ENCODE measurements at places on chromosomes 1 and 21. TPM values are rescaled to one million over a fixed set of nuclear protein-coding genes. Genes with fewer than 3 reads are reported as not detected.

- DNase-seq: no peak
Observed at GRCh38 chr21:29568020-29568697, 269.4 kb downstream of the BACH1 start.

- DNase-seq: no peak
Observed at GRCh38 chr1:115300087-115300876, 37.8 kb downstream of the NGF start.

- DNase-seq: no peak
Observed at GRCh38 chr1:54156201-54156600, 3.4 kb upstream of the CDCP2 start.

RPE65 gene
- total RNA-seq: not detected

DNA sequence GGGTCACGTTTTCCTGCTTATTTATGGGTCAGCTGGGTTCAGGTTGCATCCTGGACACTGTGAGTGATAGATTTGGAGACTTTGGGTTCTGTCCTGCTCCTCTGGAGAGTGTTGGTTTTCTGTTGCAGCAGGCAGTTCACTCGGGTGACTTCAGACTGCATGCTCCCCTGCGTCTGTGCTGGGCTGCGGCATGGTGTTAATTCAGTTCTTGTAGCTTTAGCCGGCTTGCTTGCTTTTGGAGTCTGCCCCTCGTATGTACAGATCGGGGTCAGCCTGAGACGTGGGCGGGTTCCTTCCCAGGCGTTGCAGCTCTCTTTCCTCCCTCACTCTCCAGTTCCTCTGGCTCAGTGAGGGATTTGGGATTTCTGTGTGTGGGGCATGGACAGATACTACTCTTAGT is 38.0 kb downstream of the PCNT start:
- no peak for DNase-seq

UMODL1 gene
- total RNA-seq: not detected

DNA sequence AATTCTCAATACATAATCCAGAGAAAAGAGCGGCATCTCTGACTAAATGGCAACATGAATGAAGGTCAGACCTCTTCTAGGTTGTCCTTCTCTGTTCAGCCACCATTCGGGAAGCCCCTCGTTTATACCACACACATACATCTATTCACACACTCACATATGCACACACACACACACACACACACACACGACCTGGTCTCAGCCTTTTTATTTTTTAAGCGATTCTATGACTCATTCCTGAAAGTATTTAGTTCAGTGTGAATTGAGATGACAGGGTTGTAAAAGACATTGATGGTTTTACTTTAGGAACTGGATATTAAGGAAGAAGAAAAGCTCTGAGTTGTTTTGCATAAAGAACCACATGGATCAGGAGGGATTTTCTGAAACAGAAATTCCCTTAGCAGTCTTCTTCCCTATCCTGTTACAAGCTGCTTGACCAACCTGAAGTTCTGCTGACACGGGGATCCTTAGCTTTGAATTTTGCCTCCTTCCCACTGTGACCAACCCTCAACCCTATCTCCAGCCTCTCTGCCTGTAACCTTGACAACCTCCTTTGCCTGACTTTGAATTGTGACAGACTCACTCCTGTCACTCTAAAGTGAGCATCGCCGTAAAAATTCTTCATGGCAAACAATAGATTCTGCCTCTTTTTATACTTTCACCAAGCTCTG is 383.1 kb upstream of the ESRRG start:
- no peak for DNase-seq

DNA sequence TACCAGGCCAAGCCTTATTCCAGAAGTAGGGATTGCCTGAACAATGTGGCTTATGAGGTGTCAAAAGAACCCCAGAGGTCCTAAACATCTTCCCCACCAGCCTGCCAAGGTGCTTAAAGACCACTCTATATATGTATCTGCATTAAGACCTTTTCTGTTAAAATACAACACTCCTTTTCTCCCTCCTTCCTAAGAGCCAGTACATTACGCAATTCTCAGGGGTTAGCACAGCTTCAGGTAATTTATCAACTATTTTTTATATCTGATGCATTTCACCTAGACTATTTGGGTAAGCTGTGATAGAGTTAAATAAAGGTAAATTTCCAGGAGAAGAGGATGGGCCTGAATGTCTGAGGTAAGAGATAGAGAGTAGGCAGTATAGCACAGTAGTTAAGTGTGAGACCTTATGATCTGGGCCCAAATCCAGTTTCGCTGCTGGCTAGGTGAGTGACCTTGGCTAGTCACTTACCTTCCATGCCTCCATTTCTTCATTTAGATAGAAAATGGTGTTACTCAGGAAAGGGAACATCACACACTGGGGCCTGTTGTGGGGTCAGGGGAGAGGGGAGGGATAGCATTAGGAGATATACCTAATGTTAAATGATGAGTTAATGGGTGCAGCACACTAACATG is 5.1 kb upstream of the CCN1 start:
- DNase-seq: no peak

ARID1A gene
- total RNA-seq: 25.8 TPM

CDCA8 gene
- not detected for total RNA-seq

GRCh38 chr1:38250356-38250755 is 203.8 kb upstream of the POU3F1 start:
- DNase-seq: no peak

ZNF683 gene
- not detected for total RNA-seq

THEM5 gene
- not detected for total RNA-seq

KLHDC8A gene
- not detected for total RNA-seq

DNA sequence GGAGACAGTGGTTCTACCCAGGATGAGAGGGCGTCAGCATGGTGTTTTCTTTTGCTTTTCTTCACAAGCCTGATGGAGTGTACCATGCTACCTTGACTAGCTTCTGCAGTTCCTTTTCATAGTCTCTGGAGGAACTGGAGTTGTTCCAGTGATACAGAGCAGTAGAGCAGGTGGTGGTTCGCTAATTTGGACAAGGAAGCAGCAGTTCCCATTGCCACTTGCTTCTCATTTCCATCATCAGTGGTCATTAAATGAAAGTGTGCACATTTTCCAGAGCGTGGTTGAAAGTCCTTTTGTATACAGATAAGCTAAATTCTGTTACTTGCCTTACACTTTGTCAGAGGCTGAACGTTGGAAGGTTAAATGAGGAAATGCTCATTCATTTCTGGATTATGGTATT is 182.3 kb downstream of the C1orf21 start:
- DNase-seq: no peak

DNA sequence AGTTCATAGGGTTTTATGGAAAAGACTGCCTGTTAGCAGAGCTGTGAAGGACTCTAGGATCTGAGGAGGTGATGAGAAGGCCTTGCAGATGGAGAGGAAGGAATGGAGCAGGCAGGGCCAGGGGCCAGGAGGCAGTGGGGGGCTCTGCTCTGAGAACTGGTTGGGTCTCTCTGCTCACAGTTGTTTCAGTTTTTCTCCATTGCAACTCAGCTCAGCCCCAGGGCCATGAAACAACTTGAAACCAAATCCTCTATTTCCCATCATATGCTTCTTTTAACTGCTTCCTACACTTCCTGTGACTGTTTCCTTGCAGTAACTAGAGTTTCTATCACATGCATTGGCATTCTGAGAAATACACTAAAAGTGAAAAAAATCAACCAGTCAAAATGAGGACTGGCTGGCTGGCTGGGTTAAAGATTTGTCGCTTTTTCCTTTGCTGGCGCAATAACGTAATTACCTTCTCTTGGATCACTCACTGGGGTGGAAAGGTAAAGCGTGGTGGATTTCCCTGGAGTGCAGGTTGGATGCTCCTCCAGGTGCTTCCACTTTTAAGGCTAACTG is 172.0 kb downstream of the CDC7 start:
- DNase-seq: no peak

CELA3B gene
- not detected for total RNA-seq

- peak; percentile 35 for DNase-seq
Observed at GRCh38 chr1:208101661-208102431, 142.3 kb downstream of the PLXNA2 start.

LDLRAP1 gene
- 13.2 TPM for total RNA-seq

BEND5 gene
- total RNA-seq: not detected

- DNase-seq: no peak
Observed at GRCh38 chr1:227742738-227743715, 7.8 kb downstream of the SNAP47 start.

SELE gene
- 62.8 TPM for total RNA-seq

RGS8 gene
- total RNA-seq: 0.12 TPM

DNA sequence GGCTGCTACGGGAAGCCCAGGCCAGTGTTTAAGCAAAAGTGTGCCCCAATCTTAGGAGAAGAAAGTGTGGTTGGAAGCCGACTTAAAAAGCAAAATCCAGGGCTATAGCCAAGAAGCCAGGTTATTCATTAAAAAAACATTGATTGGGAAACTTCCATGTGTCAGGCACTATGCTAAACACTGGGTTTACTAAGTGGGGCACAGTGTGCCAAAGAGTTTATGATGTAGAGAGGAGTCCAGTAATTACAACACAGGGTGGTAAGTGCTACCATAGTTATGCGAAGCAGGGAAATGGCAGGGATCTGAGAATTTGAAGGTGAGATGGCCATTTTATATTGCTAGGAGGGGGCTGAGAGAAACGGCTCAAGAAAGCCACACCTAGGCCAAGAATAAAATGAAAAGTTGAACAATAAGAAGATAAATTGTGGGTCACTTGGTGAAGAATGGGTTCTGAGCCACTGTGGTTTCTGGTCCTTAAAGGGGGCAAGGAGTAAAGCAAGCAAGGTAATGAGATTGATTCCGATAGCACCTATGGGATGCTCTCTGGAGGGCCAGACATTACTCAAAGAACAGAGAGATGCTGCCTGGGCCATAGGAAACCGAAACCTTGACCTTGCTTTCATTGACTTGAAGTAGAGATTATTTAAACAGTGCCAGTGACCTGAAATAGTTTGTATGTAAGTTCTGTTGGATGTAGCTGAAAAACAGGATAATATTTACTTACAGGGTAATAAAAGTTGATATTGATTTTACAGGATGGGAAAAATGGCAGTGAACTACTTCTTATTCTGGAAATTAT is 177.8 kb downstream of the GIPC2 start:
- DNase-seq: no peak

DNA sequence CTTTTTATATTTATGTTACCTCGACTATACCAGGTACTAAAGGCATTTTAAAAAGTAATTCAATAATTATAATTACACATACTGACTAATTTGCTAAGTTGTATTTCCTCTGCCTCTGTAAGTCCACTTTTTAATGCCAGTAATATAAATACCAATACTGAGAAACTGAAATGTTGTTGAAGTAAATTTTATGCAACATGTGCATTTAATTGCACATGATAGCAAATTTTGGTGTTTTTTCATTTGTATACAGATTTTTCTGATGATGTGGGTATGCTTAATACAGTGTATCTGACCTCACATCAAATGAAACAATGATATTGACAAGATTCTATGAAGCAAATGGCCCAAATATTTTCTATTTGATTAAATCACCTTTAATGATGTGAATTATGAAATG is 1531.6 kb downstream of the KCNT2 start:
- DNase-seq: no peak

DNA sequence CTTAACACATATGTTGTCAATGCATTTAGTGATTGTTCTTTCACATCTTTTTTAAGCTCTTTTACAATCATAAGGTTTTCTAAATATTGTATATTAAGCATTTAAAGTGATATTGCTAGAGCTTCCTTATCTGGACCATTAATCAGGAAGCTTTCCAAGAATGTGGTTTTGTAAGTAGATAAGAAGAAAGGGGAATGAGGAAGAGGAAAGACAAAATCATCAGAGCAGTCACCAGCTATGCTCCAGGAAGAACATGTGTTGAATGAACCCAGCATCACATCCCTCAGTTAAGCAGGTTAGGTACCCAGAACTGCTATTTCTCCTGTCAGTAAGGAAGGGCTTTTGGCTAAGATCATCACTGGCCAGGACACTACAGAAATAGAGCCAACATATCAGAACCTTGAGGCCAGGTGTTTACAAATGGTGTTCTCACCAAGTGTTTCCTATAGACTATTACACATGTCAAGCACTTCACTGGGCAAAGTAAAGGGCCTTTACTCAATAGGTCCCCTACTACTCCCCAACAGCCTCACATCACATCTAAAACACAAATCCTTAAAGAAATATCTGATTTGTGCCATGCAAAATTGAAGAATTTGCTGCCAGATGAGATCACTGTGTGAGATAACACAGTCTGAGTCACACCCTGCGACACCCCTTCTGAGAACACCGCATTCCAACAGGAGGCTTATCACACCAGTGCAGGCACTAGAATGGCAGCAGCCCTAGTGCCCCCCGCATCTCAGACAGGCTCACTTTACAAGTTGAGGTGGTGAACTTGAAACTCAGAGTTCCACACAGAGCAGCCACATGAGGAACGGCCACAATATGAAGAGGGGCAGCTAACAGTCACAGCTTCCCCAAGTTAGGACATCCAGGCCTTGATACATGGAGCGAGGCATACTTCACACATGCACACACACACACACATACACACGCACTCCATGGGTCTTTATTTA is 1.8 kb upstream of the SPRR2A start:
- no peak for DNase-seq

- DNase-seq: no peak
Observed at GRCh38 chr1:209911746-209912145, 26.3 kb upstream of the SYT14 start.

DNA sequence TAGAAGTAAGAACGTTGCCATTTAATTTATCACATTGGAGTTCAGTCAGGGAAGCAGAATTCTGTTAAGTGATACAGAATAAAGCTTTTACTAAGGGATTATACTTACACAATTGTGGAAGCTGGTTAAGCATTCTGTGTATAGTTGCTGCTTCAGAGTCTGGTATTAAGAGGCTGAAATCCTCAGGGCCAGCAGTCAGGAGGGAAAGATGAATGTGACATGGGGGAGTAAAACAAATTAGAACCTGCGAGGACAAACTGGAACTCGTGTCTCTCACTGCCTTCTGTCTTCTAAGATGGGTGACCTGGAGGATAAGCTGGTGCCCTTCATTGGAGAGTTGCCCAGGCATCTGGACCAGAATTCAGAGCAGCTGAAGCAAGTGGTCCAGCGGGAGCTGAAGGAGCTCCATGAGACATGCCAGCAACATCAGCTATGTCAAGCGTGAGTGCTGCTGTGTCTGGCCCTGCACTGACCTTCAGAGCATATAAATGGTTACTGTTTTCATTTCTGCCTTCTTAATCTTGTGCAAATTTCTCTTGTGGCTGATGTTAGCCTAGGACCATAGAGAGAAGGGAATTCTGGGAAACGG is 23.0 kb downstream of the MARK1 start:
- no peak for DNase-seq

DNA sequence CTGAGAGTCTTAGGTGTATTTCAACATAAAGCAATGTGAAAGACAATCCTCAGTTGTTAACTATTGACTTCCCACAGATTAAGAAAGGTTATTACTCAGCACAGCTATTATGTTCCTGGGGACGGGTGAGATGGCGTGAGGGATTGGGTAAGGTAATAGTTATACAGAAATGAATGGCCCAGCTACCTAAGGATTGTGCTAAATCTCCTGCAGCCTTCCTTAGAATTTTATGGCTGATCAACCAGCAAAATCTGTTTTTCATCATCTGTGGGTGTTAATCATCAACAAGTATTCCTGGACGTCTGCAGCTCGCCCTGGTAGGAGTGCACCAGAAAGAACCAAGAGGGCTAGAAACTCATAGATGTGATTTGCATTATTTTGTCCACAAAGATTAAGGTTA is 146.0 kb upstream of the IVNS1ABP start:
- DNase-seq: no peak

FCER1G gene
- total RNA-seq: 96.3 TPM

KLF17 gene
- not detected for total RNA-seq
